ENCODE measurements at places on chromosomes 2 and 18.

DNA sequence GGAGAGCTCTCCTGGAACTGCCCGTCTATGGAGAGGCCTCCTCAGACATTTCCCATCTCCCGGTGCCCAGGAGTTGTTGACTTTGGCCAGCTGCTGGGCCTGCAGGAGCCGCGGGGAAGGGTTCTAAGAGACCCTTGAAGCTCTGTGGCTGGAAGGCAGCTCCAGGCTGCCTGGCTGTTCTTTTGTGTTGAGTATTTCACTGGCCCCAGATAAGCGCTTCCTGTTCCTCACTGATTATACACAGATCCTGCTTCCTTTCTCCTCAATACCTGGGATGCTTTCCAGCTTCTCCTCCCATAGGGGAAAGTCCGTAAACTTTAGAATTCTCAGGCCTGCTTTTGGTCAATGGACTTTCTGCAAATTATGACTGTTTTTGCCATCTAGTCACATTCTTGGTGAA lies 57.8 kb downstream of the TGOLN2 start:
- DNase-seq: no peak

- DNase-seq: no peak
Measured at GRCh38 chr18:33210575-33211189, 229.8 kb downstream of the CCDC178 start.

DNA sequence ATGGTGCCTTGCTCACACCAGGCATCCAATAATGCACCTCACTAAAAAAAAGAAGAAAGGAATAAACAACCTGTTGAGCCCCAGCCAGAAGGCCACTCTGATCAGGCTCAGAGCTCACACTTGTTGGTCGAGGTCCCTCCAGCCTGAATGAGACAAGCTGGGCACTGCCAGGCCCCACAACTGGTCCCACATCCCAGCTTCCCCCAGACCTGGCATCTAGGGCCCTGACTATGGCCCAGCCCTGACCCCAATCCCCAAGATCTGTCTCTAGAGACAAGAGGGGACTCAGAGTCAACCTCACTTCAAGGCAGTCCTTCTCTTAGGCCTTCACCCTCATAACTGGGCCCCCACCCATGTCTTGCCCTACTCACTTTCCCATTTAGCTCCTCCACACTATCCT lies 22.4 kb downstream of the TEX51 start:
- DNase-seq: no peak

GRCh38 chr18:59459369-59460071 lies 100.5 kb upstream of the LMAN1 start:
- no peak for DNase-seq

- no peak for DNase-seq
Measured at GRCh38 chr2:177556153-177556552, 163.6 kb downstream of the AGPS start.
